AG20443 (cell line): ENCODE measurements at places on chromosomes 16 and 17.

DNA sequence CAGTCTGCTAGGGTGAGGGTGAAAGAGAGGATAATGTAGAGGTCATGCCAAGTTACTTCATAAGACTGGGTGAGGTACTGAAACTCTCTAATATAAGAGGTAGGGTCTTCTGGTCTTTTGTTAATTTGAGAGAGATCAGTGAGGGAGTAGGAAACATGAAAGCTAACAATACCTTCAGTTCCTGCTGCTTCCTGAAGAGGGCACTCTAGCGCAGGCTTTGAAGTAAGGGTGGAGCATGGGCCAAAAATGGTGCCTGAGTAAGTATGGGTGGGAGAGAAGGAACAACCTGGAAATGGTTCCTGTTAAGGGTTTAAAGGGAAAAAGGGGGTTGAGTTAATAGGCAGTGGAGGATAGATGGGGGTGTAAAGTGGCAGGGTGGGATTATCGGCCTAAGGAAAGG lies 2449.5 kb downstream of the TP53TG3F start:
- no peak for DNase-seq

DNA sequence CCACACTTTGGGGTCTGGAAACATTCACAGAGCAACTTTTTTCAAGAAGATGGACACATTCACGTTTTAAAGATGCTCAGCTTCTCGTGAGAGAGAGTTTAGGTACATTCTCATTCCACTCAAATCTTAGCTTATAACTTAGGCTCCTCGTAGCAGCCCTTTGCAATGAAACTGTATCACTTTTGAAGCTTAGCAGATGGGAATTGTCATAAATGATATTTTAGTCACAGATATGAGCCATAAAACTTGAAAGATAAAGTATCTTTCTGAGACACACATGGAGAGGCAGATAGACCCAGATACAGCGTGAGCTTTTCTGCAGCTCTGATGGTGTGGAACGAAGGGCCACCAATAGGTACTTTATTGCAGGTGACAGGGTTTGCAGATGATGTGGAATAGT lies 41.1 kb downstream of the RBFOX1 start:
- no peak for DNase-seq

- DNase-seq = no peak
Measured at GRCh38 chr16:87924811-87925670, 11.3 kb downstream of the CA5A start.

DNA sequence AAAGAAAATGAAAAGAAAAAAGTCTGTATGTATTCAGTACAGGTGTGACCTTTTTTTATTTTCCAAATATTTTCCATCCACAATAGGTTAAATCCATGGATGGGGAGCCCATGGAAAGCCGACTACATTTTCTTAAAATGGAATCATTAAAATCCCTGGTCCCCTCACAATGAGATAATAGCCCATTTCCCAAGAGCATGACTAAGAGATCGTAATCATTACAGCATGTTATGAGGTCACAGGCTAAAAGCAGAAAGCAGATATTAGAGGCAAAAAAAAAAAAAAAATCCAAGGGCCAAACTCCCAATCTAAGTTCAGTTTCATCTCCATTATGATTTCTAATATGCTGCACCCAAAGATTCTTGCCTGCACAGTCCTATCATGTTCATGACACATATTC lies 44.7 kb downstream of the CYTH1 start:
- DNase-seq = peak; percentile 59

DNA sequence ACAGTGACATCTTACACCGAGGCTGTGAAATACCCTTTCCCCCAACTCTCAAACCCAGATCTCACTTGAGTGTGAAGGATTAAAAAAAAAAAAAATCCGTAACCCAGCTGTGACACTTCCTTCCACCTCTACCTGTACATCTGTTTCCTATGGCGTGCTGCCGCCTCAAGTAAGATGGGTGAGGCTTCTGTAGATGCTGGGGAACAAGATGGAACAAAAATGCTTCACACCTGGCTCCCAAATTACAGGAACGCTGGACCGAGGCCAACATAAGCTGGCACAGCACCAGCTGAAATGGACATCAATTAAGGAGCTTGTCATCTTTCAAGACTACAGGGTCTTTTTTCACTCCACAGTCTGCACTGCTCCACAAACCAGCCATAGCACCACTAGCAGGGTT lies 95.9 kb downstream of the HIC1 start:
- DNase-seq = no peak

DNA sequence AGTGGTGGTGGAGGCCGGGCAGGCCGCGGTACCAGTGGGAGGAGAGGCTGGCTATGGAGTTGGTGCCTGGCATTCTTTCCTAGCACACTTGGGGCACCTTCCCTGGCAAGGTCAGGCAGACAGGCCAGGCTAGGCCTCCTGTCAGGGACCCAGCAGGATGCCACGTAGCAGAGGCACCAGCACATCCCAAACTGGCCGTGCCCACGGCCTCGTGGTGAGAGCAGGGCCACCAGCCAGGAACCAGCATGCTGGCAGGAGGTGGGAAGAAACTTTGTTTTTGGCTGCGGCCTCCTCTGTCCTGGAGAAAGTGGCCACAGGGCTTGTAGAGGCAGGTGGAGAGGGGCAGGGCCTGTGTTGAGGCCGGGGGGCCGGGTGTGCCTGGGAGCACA lies 57.6 kb upstream of the CBFA2T3 start:
- DNase-seq = no peak

GRCh38 chr17:61317779-61318178 lies 81.9 kb upstream of the TBX2 start:
- no peak for DNase-seq

DNA sequence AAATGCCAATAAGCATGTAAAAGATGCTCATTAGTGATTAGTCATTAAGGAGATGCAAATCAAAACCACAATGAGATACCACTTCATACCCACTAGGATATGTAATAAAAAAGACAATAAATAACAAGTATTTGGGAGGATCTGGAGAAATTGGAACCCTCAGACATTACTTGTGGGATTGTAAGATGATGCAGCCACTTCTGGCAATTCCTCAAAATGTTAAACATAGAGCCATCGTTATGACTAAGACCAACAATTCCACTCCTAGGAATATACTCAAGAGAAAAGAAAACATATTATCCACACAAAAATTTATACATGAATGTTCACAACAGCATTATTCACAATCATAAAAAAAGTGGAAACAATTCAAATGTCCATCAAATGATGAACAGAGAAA lies 336.2 kb upstream of the PMFBP1 start:
- DNase-seq = no peak

DNA sequence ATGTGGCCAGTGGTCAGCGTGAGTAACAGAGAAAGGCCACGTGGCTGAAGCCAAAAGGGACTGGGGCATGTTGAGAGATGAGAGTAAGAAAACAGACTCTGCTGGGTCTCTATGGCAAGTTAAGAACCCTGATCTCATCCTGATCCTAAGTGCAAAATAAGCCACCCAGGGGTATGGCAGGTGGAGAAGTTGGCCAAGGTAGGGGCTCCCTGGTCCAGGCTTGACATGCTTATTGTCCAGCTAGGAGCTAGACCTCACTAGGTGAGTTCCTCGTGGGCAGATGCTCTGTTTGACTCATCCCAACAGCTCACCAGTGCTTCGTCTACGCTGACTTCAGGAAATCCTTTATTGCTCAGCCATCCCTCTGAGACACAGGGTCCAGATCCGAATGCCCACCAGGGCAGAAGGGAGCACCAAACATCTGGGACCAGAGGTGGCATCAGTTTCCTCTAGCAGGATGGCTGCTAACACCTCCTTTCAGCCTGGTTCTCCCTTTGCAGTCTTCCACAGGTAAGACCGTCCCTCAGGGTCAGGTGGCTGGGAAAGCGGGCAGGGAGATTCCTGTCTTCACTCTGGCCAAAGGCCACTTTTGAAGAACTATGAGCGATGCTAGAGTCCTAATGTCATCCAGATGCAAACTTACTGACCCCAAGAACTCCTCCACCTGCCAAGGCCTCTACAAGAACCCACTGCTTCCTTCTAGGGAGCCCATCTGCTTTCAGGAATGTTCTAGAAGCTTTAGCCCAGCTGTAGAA lies 99.5 kb downstream of the CDYL2 start:
- DNase-seq = no peak

- DNase-seq = no peak
Measured at GRCh38 chr16:88999457-89000206, 22.6 kb upstream of the CBFA2T3 start.

DNA sequence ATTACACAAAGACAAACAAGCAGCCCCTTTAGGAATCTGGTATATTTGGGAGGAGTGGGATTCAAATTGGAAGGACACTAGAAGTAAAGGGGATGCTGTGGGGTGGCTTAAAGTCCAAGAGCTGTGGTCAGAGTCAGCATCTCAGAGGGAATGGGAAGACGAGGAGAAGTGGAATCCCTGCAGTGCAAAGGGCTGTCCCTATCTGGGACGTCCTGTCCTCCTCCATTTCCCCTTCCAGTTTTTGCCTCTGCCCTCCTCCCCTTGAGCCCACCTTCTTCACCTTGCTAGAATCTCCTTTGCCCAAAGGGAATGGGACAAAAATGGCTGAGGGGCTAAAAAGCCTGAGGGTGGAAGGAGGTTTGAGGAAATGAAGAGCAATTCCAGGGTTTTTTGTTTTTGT lies 4.2 kb upstream of the PLXDC1 start:
- no peak for DNase-seq

GRCh38 chr17:58960068-58960467 lies 146.6 kb downstream of the TRIM37 start:
- DNase-seq = peak; percentile 44

DNA sequence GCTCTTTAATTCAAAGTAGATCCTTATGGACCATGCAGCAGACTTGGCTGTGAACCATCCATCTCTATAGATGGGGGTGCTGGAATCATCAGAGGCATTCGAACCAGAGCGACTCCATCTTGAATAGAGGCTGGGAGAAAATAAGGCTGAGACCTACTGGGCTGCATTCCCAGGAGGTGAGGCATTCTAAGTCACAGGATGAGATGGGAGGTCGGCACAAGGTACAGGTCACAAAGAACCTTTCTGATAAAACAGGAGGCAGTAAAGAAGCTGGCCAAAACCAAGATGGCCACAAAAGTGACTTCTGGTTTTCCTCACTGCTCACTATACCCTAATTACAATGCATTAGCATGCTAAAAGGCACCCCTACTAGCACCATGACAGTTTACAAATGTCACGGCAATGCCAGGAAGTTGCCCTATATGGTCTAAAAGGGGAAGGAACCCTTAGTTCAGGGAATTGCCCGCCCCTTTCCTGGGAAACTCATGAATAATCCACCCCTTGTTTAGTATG lies 89.2 kb upstream of the BRD7 start:
- no peak for DNase-seq
